CD14-positive monocyte (primary cell): ENCODE measurements at places on chromosomes 1 and 21.

- DNase-seq, result no peak
Observed at GRCh38 chr21:46191257-46191685, 7.0 kb upstream of the SPATC1L start.

- peak; percentile 35 for DNase-seq
Observed at GRCh38 chr1:39491146-39491921, at the start of gene BMP8A. TSS of gene BMP8A (plus strand) at chr1:39491636. CDS start at chr1:39491992, 356 bp downstream.

DNA sequence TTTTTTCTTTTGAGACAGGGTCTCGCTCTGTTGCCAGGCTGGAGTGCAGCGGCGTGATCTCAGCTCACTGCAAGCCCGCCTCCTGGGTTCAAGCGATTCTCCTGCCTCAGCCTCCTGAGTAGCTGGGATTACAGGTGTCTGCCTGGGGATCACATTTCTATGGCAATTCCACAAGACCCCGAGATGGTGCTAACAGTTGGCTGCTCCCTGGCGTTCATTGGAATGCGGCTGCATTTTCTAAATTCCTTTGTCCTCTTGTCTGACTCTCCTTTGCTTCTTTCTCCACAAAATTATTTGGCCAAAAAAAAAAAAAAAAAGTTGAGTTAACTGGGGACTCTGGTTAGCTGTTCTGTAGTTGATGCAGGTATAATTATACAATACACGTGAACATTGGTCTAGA is 176.4 kb downstream of the ETS2 start:
- DNase-seq, result no peak

DNA sequence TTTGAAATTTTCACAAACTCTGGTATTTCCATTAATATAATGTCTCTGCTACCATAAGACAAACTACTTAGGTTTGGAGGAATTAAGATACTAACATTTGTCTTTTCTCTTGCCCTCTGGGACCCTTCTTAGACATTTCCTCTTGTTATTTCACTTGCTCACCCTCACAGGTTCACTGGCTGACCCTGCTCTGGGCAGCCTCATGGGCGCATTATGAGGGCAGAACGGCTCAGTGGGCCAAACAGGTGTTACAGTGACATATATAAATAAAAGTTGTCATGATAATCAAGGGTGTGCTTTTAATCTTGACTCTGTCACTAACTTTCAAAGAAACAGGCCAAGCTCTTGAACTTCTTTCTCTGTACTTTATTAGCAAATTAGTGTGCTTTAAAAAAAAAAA is 46.5 kb downstream of the ZNHIT6 start:
- no peak for DNase-seq

DNA sequence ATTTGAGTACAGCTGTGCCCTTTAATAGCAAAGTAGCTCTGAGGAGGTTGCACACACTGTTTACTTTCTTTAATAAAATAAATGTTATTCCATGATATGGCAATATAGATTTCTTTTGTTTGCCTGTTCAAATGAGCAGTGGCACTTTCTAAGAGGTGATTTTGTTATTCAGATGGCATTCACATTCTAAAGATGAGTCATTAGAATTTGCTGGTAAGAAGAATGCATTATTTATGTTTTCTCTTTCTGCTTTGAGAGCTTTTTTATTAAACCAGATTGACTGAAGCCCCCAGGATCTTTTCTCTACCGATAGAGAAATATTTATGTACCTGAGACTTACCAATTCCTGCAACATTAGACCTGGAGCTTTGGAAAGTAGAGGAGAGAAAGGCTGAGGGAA is 11.2 kb upstream of the LEPR start:
- no peak for DNase-seq

DNA sequence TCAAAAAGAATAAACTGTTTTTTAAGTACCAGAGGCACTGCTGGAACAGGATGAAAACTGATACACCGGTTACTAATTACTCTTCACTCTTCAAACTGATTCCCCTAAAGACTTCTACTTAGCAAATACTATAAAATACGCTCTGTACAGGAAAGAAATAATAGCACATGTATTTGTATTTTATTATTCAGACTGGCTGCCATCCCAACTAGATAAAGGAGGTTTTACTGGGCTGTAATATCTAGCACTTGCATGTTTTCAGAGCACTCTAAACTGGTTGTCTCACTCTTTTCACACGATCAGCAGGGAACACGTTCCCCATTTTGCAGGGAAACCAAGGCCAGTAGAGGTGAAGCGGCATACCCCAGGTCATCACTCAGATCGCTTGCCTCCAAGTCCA is 9.2 kb downstream of the SMIM12 start:
- no peak for DNase-seq

- no peak for DNase-seq
Observed at GRCh38 chr1:220213382-220213983, 58.8 kb downstream of the RAB3GAP2 start.

DNA sequence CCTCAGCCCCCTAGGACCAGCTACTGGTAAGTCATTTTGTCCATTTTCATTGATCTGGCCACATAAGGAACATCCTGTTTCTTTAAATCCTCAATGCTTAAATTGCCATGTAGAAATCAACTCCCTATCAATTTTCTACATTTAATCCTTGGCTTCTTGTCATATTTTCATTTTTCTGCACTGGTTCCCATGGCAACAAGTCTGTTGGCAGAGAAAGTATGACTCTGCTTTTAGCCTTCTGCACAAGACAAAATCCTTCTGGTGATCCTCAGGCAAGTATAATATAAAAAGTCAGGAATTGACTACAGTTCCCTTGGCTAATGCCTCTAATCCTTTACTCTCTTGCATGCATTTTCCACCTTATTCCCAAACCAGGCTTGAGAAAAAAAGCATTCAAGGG is 65.0 kb downstream of the LRRC40 start:
- DNase-seq, result no peak

DNA sequence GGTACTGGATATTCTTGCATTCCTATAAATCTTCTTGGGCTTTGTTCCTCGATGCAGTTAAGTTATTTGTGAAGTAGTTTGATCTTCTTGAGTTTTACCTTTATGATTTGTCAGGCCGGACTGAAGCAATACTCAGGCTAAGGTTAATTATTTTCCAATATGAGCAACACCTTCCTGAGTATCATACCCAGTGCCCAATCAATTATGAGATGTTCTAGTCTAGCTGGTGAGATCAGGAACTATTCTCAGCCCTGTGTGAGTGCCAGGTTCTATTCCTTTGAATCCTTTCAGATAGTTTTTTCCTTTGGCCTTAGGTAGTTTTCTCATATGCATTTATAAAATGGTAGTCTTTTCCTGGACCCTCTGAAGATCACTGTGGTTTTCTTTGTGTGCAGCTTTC is 92.5 kb downstream of the SCMH1 start:
- no peak for DNase-seq

GRCh38 chr1:67393737-67394136 is 36.5 kb downstream of the SERBP1 start:
- no peak for DNase-seq

DNA sequence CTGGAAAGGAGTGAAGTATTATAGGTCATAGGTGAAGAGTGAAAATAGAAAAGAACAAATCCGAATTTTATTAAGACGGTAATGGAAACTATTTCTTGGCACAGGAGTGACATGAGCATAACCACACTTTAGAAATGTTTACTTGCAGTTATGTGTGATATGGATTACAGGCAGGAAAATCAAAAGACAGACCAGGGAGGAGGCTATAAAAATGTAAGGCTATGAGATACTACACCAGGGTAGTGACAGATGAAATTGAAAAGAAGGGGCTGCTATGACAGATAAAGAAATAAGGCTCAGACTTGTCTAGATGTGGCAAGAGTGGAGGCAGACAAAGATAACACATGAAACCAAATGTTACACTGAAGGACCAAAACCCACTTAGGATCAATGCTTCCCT is 31.7 kb downstream of the GPATCH2 start:
- DNase-seq, result no peak

GRCh38 chr1:20474333-20474975 is 11.6 kb downstream of the CAMK2N1 start:
- DNase-seq, result no peak

- no peak for DNase-seq
Observed at GRCh38 chr1:45793942-45794604, 9.3 kb upstream of the MAST2 start.

GRCh38 chr21:28798798-28799197 is 193.9 kb downstream of the LTN1 start:
- DNase-seq, result no peak

- DNase-seq, result no peak
Observed at GRCh38 chr1:184836934-184837895, 82.6 kb upstream of the EDEM3 start.

GRCh38 chr1:25948641-25949040 is 42.4 kb upstream of the STMN1 start:
- no peak for DNase-seq

GRCh38 chr1:24501371-24502064 is 1.1 kb upstream of the RCAN3 start:
- peak; percentile 69 for DNase-seq
